Lower lobe of right lung (tissue), 2 donors: ENCODE measurements at places on chromosomes 4 and X. TPM values are rescaled to one million over a fixed set of nuclear protein-coding genes. Genes with fewer than 3 reads are reported as not detected.

The APLN gene
- 4.2 TPM for total RNA-seq

The TMEM144 gene
- 13.1 TPM for total RNA-seq

The CLGN gene
- total RNA-seq: 1.1 TPM

The HOPX gene
- 341 TPM for total RNA-seq

The SPIN2A gene
- 0.74 TPM for total RNA-seq

The TLR2 gene
- 102 TPM for total RNA-seq

The NALF2 gene
- 0.12 TPM for total RNA-seq

The MAGEA2B gene
- total RNA-seq: not detected

The SCLT1 gene
- 19.3 TPM for total RNA-seq

The SUPT20HL1 gene
- total RNA-seq: not detected

The ABCG2 gene
- 9.1 TPM for total RNA-seq

The HERC6 gene
- total RNA-seq: 15.8 TPM

The CT45A10 gene
- total RNA-seq: not detected

The TMPRSS11D gene
- total RNA-seq: not detected

The ODAM gene
- 2.6 TPM for total RNA-seq

The RAB9A gene
- 32.8 TPM for total RNA-seq

The RAB39B gene
- total RNA-seq: 0.95 TPM

The CYLC1 gene
- total RNA-seq: not detected

The PRSS12 gene
- total RNA-seq: 8.5 TPM

The ARX gene
- total RNA-seq: 0.53 TPM

The MAML3 gene
- total RNA-seq: 12.5 TPM

The HTATSF1 gene
- total RNA-seq: 27.4 TPM

The NAT8L gene
- 0.24 TPM for total RNA-seq

The GLRA3 gene
- total RNA-seq: not detected

The CXCL11 gene
- total RNA-seq: 0.62 TPM

The FREM3 gene
- total RNA-seq: 0.38 TPM

The NAP1L2 gene
- 2.1 TPM for total RNA-seq

The LINC00632 gene
- 173 TPM for total RNA-seq

The WNK3 gene
- total RNA-seq: 0.62 TPM

The TSPAN5 gene
- 5.7 TPM for total RNA-seq

The HSFX2 gene
- not detected for total RNA-seq

The NMU gene
- total RNA-seq: 0.83 TPM

The PLP1 gene
- 0.59 TPM for total RNA-seq

The GC gene
- 0.86 TPM for total RNA-seq

The F8A2 gene
- total RNA-seq: not detected

The GAGE1 gene
- not detected for total RNA-seq

The NCAPG gene
- 2.2 TPM for total RNA-seq

The GPRASP1 gene
- 5.0 TPM for total RNA-seq

The AKAP14 gene
- total RNA-seq: 4.8 TPM

The FABP2 gene
- not detected for total RNA-seq

The RTL3 gene
- total RNA-seq: not detected

The LEF1 gene
- 4.3 TPM for total RNA-seq

The POF1B gene
- 2.5 TPM for total RNA-seq
